ENCODE measurements at places on chromosomes 2 and 18.

DNA sequence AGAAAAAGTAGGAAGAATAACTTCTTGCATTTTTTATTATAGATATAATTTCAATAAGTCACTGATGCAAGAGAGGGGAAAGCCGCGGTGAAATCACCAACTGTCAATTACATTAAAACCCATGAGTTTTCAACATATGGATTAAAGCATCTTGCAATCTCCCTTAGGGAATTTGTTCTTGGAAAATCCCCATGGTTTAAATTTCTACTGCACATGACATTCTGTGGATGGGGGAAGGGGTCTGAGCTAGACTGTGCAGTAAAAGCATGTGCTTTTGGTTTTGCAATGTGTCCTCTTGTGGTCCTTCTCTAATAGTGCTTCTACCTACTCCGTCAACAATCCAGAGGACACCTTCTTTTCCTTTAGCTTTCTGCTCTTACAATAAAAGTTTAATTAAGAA, 894.0 kb downstream of the DCDC2C start:
- no peak for DNase-seq

DNA sequence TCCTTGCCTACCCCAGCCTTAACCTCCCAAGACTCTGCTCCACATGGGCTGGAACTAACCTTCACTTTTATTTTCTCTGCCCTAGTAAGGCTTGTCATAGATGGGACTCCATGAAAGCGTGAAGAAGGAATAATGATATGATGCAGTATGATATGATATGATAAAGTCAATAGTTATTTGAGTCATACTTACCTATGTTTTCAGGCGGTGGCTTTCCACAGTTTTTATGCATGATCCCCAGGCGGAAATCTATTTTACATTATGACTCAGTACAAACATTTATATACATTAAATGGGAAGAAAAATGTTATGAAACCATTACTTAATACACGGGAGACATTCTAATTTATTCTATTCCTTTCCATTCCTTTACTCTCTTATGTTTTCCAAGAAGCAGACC, 5.6 kb downstream of the ACMSD start:
- no peak for DNase-seq

GRCh38 chr2:60948161-60948560, 66.8 kb downstream of the REL start:
- no peak for DNase-seq

- DNase-seq, result no peak
These were observed 152.9 kb downstream of the DYSF start for GRCh38 chr2:71606244-71606643.

DNA sequence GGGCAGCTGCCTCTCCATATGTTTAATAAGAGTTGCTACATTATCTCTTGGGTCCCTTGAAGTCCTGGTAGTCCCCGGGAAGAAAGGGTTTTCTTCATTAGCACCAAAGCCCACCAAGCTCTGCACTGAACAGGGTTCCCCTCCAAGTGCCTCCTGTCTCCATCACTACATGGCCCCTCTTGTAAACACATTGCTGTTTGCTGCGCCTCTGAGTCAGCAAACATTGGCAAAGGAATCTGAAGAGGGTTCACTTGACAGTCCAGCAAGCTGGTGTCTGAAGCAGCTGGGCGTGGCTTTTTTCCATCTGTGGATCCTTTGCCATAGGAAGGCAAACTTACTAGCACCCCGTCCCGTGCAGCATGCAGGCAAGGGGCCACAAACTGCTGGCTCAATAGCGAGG, 82.8 kb downstream of the TEX51 start:
- DNase-seq, result no peak

GRCh38 chr2:170930131-170930990, 1.3 kb downstream of the GORASP2 start:
- DNase-seq, result peak; percentile 57

GRCh38 chr2:788227-789032, 111.2 kb upstream of the TMEM18 start:
- no peak for DNase-seq

DNA sequence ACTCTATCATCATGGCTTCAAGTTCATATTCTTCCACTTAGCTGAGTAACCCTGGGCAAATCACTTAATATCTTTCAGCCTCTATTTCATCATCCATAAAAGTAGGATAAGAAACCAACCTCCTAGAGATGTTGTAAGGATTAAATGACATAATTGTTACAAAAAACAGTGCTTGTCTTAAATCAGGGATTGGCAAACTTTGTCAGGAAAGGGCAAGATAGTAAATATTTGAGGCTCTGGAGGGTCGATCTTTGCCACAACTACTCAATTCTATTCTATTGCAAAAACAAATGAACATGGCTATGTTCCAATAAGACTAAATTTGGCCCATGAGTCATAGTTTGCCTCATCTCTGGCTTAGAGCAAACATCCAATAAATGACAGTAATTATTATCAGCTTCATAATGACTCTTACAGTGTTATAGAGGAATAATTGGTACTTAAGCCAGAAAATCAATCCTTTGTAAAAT, 184.7 kb downstream of the SATB2 start:
- no peak for DNase-seq

DNA sequence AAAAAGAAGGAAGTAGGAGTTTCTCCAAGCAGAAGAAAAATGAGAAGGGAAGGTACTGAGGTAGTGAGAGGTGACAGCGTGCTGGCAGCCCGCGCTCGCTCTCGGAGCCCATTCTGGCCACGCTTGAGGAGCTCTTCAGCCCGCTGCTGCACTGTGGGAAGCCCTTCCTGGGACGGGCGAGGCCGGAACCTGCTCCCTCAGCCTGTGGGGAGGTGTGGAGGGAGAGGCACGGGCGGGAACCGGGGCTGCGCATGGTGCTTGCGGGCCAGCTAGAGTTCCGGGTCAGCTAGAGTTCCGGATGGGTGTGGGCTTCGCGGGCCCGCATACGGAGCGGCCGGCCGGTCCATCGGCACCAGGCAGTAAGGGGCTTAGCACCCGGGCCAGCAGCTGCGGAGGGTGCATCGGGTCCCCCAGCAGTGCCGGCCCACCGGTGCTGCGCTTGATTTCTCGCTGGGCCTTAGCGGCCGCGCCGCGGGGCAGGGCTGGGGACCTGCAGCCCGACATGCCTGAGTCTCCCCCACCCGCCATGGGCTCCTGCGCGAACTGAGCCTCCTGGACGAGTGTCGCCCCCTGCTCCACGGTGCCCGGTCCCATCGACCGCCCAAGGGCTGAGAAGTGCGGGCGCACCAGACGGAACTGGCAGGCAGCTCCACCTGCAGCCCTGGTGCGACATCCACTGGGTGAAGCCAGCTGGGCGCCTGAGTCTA, 11.1 kb upstream of the CYS1 start:
- no peak for DNase-seq

GRCh38 chr2:27073782-27074181, 2.3 kb upstream of the OST4 start:
- DNase-seq, result no peak

- DNase-seq, result no peak
These were observed 136.6 kb upstream of the EPC2 start for GRCh38 chr2:148507970-148508369.

DNA sequence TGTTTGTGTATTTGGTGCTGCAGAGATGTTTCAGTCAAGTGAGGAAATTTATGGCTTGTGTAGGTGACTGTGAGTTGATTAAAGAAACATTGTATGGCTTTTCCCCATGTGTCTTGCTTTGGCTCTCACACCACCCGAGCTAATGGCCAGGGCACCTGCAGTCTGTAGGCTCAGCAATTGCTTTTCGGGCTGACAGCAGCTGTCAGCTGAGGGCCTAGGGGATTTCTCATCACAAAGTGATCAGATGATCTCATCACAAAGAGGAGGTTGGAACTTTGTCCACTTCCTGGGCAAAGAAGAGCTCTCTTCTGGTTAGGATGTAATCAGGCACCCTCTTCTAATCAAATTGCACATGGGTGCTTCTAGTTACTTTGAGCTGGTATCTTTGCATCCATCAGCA, 632.2 kb downstream of the SLC4A3 start:
- no peak for DNase-seq

DNA sequence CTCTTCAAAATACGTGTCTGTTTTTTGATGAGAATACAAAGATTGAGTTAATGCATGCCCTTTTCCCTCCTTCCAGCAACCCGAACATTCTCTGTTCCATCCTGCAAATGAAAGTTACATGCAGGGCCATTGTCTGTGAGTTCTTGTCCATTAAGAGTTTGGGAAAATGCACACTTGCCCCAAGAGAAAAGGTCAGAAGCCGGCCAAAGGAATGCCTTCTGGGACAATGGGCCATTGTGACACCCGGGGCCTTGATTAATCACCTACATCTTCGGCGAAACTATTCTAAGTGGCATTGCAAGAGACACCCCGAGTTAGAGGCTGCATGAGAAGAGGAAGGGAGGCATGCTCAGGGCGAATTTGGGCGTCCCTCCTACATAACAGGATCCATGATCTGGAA, 73.7 kb upstream of the COPS8 start:
- DNase-seq, result no peak

GRCh38 chr2:215749092-215749957, 264.0 kb downstream of the MREG start:
- no peak for DNase-seq

DNA sequence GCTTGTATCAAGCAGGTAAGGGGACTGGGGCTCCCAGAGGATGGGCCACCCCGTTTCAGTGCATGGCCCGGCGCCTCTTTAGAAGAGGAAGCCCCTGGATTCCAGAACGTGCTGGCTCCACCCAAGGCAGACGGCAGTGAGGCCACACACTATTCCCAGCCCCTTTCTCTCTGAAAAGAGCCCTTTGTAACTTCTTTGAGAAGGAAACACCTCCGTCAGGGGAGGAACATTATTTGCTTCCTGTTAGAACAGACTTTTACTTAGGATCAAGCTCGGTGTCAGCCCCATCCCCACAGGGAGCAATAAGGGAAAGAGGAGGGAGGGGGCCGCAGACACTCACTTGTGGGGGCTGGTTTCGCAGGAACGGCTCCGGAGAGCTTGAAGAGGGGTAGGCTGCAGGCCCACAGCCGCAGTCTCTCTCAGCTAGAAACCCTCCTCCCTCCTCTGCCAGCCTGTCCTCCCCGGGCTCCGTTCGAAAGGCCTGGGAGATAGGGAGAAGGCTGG, 49.6 kb upstream of the RMDN2 start:
- no peak for DNase-seq

DNA sequence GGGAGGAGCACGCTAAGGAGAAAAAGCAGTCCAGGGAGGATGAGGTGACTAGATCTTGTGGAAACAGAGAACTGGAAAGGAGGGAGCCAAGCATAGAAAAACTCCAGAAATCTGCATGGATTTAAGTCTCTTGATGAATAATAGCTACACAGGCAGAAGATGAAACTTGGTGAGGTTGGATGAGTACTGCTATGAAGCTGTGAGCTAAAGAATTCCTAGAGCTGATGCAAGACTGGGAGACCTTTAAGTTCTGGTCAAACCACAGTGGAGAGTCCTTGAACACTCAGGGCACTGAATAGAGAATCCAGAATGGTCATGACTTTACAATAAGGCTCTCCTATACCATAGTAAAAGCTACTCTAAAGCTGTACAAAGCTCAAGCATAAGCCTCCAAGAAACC, 18.4 kb upstream of the PIEZO2 start:
- DNase-seq, result no peak

DNA sequence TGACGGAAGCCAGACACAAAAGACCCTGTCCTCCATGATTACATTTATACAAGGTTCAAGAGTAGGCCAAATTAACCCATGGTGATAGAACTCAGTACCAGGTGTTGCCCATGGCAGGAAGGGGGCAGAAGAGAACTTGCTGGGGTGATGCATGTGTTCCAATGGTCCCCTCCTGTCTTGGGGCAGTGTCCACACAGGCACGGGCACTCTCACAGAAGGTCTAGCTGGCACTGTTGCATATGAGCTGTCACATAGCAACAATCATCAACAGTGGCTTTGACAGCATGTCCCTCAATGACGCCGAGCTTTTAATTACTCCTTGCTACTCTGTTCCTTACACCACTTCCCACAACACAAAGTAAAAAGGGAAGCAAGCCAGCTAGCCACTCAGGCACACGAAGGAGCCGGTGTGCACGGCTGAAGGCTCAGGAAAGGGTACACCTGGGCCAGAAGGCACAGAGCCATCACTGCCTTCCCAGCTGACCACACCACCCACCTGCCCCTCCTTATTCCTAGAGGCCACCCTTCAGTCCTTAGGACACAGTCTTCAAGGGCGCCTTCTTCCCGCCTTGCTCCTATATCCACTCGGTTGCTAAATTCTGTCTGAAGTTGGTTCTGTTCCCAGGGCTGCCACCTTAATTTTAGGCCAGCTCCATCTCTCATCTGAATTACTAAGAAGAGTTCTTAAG, 28.9 kb downstream of the RPL31 start:
- no peak for DNase-seq

- no peak for DNase-seq
These were observed 19.0 kb upstream of the CXCR4 start for GRCh38 chr2:136136931-136137330.

- peak; percentile 60 for DNase-seq
These were observed 8.9 kb upstream of the SKOR2 start for GRCh38 chr18:47260120-47260923.

All from HEK293T (cell line).